Stimulated activated CD8-positive, alpha-beta memory T cell treated with anti-CD3 and anti-CD28 coated beads, Interleukin-4, amount 100 ng/mL, for 24 hours (primary cell): ENCODE measurements at places on chromosomes 3 and 15.

DNA sequence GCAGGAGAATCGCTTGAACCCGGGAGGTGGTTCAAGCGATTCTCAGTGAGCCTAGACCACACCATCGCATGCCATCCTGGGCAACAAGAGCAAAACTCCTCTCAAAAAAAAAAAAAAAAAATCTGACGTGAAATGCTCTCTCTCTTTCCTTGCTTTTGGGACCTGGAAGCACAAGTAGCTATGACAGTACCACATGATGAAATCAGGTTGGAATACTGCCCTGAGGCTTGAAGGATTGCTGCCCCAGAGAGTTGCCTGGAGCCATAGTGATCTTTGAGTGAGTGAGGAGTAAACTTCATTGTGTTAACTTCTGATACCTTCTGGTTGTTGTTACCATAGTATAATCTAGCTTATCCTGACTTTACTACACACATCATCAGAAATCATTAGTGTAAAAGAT is 23.3 kb downstream of the AKAP13 start:
- no peak for DNase-seq

DNA sequence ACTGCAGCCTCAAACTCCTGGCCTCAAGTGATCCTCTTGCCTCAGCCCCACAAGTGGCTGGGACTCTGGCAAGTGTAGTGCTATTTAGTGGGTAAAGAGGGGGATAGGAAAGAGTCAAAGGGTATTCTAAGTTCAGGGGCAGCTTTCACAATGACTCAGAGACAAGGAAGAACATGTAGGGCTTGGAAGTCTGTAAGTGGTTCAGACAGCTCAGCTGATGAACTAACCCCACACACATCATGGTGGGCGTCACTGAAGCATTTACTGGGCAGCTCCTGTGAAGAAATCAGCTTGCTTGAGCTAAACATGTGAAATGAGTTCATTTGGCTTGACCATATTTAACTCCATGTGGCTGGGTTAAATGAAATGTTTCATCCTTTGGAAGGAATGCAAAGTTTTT is 34.6 kb upstream of the THSD4 start:
- DNase-seq = no peak

DNA sequence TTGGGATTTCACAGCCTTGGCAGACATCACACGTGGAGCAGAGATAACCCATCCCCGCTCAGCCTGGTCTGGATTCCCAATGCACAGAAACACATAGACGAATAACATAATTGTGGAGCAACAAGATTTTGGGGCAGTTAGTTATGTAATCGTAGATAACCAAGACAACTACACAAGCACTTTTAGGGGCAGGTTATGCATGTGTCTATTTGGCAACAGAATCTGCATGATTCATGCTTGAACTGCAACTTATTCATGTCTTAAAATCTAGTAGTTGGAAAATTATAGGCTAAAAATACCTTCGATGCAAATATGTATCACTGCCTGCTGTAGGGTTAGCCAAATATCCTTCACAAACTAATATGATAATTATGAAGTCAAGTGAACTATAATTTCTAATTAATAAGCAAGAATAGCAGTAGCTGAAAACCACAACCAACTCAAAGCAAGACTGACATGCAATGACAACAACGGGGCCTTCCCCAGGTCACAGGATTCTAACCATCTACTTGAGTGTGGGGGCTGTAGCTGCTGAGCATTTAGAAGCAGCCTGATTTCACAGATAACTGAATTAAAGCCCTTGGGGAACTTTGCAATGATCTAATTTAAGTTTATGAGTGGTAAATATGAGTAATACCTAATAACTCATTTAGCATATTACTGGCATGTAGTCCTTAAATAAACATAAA is 31.1 kb downstream of the DGKG start:
- DNase-seq = no peak

DNA sequence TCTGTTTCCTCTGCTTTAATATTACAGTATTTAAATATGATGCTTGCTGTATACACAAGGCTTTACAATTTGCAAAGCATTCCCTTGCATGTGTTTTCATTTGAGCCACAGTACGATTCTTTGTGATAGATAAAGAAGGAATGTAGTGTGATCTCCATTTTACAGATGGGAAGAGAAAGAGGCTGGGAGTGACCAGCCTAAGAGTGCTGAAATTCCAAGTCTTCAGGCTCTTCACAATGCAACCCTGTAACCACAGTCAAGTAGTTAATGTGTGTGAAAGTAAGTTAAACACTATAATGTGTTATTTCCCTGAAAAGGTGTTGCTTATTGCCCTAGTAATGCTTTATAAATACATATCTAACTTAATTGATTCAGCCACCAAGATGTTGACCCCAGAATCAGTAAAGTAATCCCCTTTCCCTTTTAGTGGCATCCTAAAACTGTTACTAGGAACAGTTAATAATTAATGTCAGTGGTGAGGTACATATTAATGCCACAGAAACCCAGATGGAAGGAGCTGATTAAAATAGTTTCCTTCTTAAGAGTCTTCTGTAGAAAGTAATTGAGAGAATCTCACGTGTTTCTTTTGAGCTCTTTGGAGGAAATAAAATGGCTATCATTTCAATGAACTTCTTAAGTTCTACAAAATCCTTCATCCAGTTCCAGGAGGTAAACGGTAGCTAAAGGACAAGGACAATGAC is 110.4 kb downstream of the IL12A start:
- no peak for DNase-seq

DNA sequence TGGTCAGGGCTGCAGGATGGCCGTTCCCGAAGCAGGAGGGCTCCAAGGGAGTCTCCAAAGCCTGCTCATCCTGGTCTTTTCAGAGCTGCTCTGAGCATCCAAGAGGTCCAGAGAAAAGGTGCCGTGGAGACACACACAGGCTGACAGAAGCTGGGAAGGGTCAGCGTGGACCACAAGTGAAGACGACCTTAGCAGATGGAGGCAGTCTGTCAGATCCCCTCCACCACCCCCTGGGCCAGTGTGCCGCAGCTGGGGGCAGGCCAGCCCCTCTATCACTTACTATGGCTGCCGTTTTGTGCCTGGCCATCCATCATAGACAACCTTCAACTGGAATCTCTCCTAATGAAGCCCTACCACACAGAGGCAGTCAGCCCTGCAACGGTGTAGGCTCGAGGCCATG is 335.1 kb upstream of the RGMA start:
- DNase-seq = no peak

DNA sequence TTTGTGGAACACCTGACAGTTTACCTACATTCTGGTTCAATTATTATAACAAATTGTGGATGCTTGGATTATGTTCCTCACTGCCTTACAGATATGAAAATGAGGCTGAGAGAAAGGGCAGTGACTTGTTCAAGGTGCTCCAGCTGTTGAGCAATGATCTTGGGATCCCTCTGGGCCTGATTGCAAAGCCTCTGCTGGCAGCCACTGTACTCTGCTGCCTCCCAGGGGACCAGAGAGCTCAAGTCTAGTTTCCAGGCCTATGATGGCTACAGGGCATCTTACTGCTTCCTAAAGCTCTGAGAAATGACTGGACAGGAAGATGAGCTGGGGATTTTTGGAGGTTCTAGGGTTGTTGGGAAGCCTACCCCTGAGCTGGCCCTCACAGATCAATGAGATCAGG is 2.3 kb upstream of the SHC4 start:
- DNase-seq = no peak

DNA sequence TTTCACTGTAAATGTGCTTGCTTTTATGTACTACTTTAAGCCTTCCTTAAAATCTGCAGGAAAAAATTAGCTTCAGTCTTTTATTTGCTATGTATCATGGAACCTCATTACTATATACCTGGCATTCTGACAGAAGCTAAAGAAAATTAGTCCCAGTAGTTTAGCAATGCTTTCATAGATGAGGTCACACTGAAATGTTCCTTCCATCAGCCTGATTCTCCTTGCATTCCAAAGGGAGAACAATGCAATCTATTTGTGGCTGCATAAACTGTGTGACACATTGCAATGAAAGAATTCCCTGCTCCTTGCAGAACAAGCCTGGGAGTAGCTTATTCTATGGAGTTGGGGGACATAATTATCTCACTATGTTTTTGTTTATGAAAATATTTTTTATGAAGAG is 691.5 kb upstream of the ARPP21 start:
- DNase-seq = no peak

DNA sequence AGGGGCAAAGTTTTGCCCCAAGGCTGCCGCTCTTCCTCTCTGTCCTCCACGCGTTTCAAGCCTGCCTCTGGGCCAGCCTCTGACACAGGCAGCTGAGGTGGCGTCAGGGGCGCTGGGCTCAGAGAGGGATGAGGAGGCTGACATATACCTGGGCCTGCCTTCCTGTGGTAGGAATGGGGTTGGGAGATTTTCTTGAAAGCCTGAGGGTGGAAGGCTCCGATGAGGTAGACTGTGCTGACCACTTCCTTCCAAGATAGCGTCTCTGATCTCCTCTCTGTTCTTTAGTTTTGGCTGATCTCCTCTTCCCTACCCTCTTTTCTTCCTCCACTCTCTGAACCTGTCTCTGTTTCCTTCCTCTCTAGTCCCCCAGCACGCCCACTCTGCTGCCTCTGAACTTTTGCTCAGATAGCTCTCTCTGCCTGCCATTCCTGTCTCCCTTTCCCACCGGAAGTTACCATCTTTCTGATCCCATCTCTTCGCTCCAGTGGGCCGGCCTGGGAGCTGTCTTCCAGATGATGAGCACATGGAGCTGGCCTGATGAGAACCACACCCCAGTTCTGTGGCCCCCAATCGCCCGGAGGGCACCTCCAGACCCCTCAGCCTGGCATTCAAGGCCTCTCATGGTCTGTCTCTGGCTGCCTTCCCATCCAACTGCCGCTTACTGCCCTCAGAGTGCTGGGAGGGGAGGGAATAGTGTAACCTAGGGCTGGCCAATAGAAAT is 32.5 kb upstream of the LCTL start:
- DNase-seq = no peak

GRCh38 chr15:61654002-61654740 is 406.1 kb downstream of the VPS13C start:
- no peak for DNase-seq

DNA sequence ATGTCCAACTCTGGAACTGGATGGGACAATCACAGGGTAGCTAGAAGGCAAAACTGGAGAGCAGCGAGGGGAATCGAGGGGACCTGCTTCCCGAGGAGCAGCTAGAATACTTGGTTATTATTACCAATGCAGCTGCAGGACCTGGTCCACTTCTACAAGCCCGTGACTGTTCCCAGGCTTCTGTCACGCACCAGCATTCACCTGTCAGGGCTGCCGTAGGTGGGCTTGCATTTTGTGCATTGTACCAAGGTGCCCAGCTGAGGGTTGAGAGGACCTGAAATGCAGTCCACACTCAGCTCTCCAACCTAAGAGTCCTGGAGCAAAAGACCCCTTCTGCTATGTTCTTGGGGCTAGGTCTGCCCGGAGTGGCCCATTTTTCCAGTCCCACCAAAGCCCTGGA is 2.3 kb downstream of the SEMA4B start:
- DNase-seq = no peak

- no peak for DNase-seq
These were observed 112.3 kb upstream of the HES1 start for GRCh38 chr3:194023501-194024280.

- peak; percentile 14 for DNase-seq
These were observed 17.6 kb upstream of the CCDC174 start for GRCh38 chr3:14633819-14634424.

- no peak for DNase-seq
These were observed 52.1 kb downstream of the TFG start for GRCh38 chr3:100761211-100761942.

DNA sequence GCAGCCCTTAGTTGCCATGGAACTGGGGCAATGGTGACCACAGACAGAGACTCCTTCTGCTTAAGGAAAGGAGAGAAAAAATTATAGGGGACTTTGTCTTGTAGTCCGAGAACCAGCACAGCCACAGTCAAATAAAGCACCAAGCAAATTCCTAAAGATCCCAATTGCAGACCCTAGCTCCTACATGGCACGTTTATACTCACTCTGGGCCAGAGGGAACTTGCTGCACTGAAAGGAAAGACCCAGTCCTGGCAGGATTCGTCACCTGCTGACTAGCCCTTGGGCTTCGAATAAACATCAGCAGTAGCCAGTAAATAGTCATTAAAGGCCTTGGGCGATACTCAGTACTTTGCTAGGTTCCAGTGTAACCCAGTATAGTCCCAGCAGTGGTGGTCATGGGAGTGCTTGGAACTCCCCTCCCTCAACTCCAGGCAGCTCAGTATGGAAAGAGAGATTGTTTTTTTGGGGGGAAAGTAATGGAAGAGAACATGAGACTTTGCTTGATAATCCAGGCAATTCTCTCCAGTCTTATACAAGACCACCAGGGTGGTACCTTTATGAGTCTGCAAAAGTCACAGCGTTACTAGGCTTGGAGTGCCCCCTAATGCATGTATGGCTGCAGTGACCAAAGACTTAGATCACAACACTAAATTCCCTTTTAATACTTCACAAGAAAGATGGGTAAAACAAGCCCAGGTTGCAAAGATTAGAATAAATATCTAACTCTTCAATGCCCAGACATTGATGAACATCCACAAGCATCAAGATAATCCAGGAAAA is 66.4 kb upstream of the AGTR1 start:
- no peak for DNase-seq

DNA sequence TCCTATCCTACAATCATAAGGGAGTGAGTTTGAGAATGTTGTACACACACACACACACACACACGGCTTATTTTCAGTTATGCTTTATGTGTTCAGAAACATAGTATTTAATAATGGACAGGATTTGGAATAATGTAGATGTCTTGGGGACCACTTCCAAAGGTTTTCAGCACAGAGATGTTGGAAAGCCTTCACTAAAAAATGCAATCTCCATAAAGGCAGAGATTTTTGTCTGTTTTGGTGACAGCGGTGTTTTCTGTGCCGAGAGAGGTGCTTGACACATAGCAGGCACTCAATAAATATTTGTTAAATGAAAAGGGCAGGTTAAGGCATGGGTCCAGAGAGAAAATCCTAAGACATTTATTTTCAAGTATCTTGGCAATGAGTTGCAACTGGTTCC is 428.2 kb upstream of the RGMA start:
- no peak for DNase-seq

DNA sequence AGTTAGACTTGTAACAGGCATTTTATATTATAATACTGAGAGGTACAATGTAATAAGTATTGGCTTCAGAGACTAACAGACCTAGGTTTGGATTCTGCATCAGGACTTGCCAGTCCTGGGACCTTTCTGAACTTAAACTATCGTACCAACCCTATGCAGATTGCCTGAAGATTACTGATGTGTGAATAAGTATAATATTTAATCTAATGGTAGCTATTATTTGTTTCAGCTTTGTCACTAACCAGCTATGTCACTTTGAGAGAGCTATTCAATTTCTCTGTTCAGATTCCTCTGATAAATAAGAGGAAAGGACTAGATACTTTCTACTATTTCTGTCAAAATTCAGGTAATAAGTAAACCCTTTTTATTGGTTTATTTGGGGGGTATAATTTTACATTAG is 184.4 kb upstream of the NECTIN3 start:
- DNase-seq = no peak

GRCh38 chr3:48564022-48564421 is 441 bp upstream of the UCN2 start:
- DNase-seq = peak; percentile 50

- no peak for DNase-seq
These were observed 32.8 kb downstream of the ZBTB38 start for GRCh38 chr3:141401095-141401494.

- peak; percentile 89 for DNase-seq
These were observed 10.6 kb downstream of the CISH start for GRCh38 chr3:50600841-50601591.
